ENCODE measurements at places on chromosomes 6 and 20.

GRCh38 chr6:37480951-37481534, 18.6 kb downstream of the CCDC167 start:
- no peak for DNase-seq

DNA sequence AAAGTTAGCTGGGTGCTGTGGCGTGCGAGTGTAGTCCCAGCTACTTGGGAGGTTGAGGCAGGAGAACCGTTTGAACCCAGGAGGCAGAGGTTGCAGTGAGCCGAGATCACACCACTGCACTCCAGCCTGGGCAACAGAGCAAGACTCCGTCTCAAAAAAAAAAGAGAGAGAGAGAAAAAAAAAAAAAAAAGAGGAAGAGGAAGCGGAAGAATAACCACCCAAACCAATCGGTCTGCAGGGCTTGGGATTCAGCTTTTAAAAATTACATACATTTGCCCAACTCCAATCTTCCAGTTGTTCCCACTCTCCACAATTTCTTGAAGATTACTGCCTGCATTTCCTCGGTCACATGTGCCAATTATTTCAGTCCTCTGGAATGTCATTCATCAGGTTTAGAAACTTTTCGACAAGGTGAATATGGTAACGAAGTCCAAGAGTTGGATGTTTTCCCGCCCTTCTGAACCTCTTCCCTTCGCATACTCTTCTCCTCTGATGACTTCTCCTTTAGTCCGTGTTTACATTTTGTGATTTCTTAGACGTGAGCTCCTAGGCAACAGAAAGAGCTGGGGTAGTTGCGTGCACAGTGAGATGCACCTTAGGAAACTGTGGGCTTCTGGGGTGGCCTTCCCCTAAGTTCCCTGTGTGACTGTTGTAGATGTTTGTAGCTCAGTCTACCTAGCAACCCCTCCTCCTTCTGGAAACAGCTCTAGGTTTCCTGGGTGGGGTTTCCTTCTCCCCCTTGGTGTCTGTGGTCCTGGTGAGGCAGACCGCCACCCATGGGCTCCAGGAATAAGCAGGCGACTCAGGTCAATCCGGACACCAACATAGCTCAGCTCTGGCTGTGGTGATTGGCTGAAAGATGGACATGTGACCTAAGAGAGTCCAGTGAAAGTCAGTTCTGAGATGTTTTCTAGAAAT, 63.0 kb upstream of the NCOA3 start:
- DNase-seq: peak; percentile 33

DNA sequence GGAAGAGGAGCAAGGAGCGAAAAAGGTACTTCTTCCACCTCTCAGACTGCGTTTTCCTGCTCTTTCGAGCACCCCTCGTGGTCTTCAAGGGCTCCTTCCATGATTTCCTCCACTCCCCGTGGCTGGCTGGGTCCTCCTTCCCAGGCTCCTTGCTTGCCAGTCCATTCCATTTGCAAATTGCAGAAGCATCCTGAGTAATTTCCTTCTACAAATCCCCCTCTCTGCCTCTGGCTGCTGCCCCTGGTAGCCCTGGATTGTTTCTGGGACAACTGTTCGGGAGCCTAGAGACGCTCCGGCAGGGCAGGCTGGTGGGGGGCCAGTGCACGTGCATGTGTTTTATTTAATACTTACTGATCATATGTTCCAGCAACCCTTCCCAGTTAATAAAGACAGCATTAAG, 173.1 kb downstream of the ZMYND8 start:
- no peak for DNase-seq

- DNase-seq: no peak
Measured at GRCh38 chr6:146337376-146337775, 206.3 kb upstream of the RAB32 start.

DNA sequence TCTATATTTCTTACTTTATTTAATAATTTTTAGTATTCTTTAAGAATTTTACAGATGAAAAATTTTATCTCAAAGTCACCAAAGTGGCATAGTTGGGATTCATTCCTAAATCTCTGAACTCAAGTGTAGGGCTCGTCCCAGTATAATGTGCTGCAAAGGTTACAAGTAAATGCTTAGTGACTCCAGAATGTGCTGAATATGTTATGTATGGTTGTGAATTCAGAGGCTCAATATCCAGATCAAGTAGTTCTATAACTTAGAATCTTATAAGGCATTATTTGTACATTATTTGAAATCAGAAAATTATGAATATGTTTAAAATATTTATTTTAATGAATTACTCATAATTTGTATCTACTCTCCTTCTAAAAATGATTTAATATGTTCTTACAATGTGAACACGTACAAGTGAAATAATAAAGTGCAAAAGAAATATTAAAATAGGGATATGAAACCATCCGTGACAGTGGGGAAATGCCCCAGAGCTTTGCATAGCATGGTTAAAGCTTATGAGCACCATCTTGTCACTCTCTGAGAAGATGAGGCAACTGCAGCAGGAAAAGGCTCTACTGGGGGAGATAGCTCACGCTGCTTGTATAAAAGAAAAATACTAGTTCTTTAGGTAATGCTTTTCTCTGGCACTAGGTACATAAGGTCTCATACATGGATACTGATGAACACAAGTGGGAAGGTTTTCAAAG, 259.0 kb downstream of the FOXC1 start:
- DNase-seq: no peak

DNA sequence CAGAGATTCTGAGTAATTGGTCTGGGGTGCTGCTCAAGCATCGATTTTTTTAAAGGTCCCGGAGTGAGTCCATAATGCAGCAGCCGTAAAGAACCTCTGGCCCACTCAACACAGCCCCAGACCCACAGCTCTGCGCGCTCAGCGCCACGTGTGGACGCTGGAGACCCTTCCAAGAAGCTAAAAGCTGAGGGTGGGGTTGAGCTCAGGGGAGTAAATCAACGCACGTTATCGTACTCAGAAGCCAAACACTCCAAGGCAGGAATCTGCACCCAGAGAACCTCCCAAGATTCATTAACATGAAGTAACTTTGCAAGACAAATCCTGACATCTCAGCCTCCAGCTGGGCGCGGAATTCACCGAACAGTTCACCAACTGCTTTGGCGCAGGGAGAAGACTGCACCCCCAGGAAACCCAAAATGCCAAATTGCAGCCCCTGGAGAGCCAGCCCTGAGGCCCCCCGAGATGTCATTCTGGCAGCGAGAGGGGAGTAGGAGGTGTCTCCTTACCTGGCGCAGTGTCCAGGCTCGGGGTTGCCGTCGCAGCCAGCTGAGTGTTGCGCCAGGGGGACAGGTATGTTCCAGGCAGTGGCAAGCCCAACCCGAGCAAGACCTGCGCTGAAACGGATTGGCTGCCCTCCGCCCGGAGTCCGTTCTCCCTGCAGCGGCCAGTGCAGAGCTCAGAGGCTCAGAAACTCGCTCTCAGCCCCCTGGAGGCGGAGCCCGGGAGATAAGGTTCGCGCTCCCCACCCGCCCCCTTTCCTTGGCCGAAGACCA, at the start of gene COL21A1:
Gene COL21A1 (minus strand): TSS at position 700 of the 773 bp plus-strand sequence. CDS start 64,962 bp downstream, outside the sequence.
- no peak for DNase-seq

- no peak for DNase-seq
Measured at GRCh38 chr6:164478426-164478825, 831.0 kb downstream of the C6orf118 start.

DNA sequence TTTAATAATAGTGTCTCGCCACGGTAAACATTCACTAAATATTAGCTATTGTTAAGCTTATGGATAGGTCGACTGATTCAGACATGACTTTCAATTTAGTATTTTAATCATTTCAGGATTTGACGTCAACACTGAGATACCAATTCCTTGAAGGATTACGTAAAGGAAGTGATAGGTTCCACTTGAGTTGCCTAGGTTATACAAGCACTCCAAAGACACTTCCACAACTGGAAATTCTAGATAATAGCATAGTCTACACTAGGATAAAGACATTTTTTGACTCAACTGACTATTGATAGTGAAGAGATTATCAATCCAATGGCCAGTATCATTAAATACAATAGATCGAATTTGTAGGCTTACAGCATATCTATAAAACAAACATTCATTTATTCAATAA, 63.9 kb upstream of the NHSL1 start:
- no peak for DNase-seq

DNA sequence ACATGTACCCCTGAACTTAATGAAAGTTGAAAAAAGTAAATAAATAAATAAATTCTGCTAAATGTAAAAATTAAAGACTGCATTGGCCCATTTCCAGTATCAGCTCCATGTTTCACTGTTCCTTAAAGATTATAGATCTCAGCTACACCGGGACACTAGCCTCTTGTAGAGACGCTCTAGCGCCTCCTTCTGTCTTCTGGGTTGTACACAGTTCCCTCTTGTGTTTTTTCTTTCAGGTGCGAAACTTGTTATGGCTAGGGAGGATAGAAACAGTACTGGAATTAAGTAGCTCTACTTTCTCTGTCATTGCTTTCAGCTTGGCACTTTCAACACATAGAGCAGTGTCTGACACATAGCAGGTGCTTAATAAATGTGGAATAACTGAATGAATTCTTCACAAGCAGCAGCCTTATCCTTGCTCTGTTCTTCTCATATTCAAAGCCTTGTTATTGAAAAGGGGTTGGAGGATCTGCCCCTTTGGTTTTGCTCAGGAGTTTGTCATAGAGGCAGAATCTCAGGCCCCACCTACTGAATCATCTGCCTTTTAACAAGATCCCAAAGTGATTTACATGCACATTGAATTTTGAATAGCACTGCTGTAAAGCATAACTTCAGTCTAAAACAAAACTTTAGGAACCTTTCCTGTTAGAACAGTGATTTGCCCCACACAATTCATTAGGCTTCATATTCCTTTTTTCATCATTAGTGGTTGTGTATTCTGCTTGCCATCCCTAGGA, 92.3 kb downstream of the FIG4 start:
- DNase-seq: no peak

DNA sequence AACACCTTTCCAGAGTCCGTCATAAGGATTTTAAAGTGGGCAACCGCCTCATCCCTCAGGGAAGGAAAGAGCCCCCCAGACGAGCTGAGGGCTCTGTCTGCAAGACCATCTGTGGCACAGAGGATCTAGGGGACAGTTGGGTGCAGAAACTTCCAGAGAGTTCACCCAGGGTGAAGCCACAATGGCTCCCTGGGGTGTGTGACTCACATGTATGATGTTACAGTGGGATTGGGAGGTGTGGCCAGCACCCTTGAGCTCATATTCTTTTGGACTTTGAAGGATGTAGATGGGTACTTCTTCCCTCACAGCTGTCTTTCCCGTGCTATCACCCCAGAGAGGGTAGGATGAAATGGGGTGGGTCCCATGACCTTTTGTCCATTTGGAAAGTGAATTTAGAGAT, 95.5 kb downstream of the NCR2 start:
- no peak for DNase-seq

DNA sequence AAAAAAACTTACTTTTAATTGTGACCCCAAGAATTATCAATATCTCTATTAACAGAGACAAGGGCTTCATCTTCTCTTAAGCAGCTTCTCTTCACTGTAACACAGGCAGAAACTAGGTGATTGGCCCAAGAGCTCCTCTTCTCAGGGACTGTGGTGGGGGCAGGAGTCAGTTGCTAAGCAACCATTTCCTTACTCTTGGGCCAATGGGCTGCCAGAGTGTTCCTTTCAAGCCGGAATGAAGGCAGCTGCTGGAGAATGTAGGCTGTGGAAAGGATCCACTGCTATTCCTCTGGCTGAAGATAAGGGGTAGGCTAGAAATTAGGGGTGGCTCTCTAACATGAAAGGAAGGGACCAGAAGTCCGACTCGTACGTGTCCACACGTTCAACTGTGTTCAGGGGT, at the start of gene SEL1L2:
Gene SEL1L2 (minus strand): TSS at position 150 of the 400 bp plus-strand sequence. CDS start 80 bp downstream, at position 70.
- DNase-seq: no peak

DNA sequence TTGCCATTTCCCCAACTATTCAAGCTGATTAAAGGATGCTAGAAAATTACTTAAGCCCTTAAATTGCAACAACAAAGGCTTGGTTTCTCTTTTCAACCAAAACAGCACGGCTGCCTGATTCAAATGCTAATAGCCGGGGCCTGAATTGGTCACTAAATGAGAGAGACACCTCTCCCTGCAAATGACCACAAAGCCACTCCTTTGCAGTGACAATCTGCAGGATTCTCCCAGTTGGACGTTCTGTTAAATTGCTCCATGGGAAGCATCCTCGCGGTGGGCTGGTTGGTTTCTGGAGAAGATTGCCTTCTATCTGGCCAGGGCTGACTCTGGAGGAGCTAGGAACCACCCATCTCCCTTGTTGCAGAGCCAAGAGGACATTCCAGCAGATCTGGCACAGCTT, 29.7 kb upstream of the TBXT start:
- DNase-seq: no peak

DNA sequence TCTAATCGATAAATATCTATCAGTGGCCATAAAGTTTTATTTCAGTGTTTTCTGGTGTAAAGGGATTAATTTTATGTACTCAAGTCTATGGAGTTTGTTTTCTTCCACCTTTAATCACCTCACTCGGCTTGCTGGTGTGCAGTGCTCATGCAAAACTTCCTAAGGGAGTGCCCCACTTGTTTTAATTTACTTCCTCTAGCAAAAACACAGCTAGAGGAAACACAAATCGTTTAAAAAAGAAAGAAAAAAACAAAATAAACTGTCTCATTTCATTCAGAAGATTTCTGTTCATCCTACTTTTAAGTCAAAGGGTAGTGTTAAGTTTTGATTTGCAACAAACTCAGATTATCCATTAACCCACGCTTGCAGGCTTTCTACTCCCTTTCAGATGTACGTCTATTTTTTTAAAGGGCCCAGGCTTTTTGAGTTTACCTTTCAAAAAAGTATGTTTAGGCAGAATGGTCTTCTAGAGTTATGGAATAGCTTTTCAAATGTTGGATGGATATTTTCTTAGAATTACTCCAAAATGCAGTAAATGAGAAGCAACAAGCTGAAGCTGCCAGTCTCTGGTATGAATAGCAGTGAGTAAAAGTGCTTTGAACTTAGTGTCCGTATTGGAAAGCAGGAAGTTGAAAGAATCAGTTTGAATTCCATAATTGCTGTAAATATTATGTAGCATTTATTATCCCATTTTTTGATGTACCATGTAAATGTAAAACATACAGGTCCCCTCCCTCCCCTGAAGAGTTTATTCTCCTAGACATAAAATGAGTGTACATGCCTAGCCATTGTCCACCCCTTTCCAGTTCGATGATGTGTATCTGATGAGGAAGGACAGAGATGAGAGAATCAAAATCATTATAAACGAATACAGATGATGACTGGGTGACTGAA, 113.3 kb downstream of the SLC16A10 start:
- no peak for DNase-seq

- DNase-seq: no peak
Measured at GRCh38 chr20:46463852-46464251, 49.5 kb downstream of the ZNF334 start.

DNA sequence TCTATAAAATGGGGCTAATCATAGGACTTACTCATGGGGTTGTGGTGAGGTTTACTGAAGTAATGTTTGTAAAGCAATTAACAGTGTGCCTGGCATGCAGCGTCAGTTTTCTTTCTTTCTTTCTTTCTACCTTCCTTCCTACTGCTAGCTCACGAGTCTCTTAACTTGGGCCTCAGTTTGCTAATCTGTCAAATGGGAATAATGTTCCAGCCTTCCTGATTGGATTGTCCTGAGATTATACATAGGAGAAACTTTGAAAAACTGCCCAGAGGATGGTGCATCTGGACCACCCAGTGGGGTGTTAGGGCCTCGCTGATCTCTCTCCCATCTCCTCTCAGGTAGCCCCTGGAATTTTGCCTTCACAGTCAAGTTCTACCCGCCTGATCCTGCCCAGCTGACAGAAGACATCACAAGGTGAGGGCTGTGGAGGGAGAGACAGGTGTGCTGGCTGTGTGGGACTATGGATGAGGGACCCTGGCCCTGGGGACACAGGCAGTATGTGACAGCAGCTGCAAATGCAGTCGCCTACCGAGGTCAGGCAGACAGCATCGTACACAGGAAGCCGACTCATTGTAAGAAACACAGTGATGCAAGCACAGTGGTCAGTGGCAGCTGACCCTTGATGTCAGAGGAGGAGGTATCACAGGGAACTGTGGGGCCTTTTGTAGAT, 27.5 kb downstream of the EPB41L1 start:
- no peak for DNase-seq

Data from CD4-positive, alpha-beta T cell treated with Interleukin-12 subunit alpha and Interleukin-12 subunit beta, for 1 hour (primary cell).